CD8-positive, alpha-beta memory T cell (primary cell): ENCODE measurements at places on chromosomes 4 and X.
A peak's percentile ranks its signal among the peaks of the same experiment; 100 is the strongest.

GRCh38 chr4:140866492-140867005, 110.4 kb upstream of the TBC1D9 start:
- no peak overlapping the region for H3K27ac ChIP-seq
- no peak overlapping the region for H3K4me3 ChIP-seq
- no peaks in the 10 kb centered on the region for H3K4me1 ChIP-seq
- no peaks in the 10 kb centered on the region for H3K36me3 ChIP-seq
- H3K27me3 ChIP-seq = no peaks in the 10 kb centered on the region

- H3K27ac ChIP-seq = peak overlapping the region; percentile 59
- H3K4me3 ChIP-seq = no peak overlapping the region
- no peaks in the 10 kb centered on the region for H3K27me3 ChIP-seq
- H3K4me1 ChIP-seq = no peaks in the 10 kb centered on the region
- no peaks in the 10 kb centered on the region for H3K36me3 ChIP-seq
- no peak for DNase-seq
Observed at GRCh38 chr4:76233083-76233482, 18.4 kb upstream of the FAM47E start.

- no peaks in the 10 kb centered on the region for H3K27me3 ChIP-seq
- no peak overlapping the region for H3K27ac ChIP-seq
Observed at GRCh38 chr4:8185930-8186329, 13.2 kb upstream of the SH3TC1 start.

GRCh38 chrX:71919431-71919830, 8.8 kb downstream of the NHSL2 start:
- no peaks in the 10 kb centered on the region for H3K4me1 ChIP-seq
- no peaks in the 10 kb centered on the region for H3K36me3 ChIP-seq
- no peak overlapping the region for H3K27ac ChIP-seq
- DNase-seq = no peak

GRCh38 chr4:30863021-30863420, 142.9 kb downstream of the PCDH7 start:
- no peaks in the 10 kb centered on the region for H3K27me3 ChIP-seq
- H3K4me1 ChIP-seq = no peaks in the 10 kb centered on the region
- H3K4me3 ChIP-seq = no peak overlapping the region
- no peaks in the 10 kb centered on the region for H3K36me3 ChIP-seq
- DNase-seq = no peak
- H3K27ac ChIP-seq = no peak overlapping the region

- no peaks in the 10 kb centered on the region for H3K36me3 ChIP-seq
- no peak for DNase-seq
- no peaks in the 10 kb centered on the region for H3K4me1 ChIP-seq
- H3K4me3 ChIP-seq = no peak overlapping the region
- H3K27ac ChIP-seq = no peak overlapping the region
Observed at GRCh38 chrX:55867181-55867651, 149.7 kb downstream of the RRAGB start.

- no peak for DNase-seq
- H3K27me3 ChIP-seq = no peaks in the 10 kb centered on the region
- no peaks in the 10 kb centered on the region for H3K4me1 ChIP-seq
- H3K36me3 ChIP-seq = no peaks in the 10 kb centered on the region
Observed at GRCh38 chrX:133670383-133670782, 255.1 kb upstream of the GPC4 start.
